ENCODE measurements at places on chromosomes 4 and X. TPM values are rescaled to one million over a fixed set of nuclear protein-coding genes. Genes with fewer than 3 reads are reported as not detected.

- no peak for DNase-seq
Observed at GRCh38 chr4:147643616-147644015, 26.4 kb downstream of the TMEM184C start.

The H2BW2 gene
- total RNA-seq, result not detected

The DCAF8L2 gene
- total RNA-seq, result not detected

The TKTL2 gene
- not detected for total RNA-seq

- DNase-seq, result peak; percentile 37
Observed at GRCh38 chr4:118757761-118758251, 72.6 kb downstream of the METTL14 start.

GRCh38 chr4:6546681-6547447 is 28.1 kb upstream of the MAN2B2 start:
- peak; percentile 9 for DNase-seq

DNA sequence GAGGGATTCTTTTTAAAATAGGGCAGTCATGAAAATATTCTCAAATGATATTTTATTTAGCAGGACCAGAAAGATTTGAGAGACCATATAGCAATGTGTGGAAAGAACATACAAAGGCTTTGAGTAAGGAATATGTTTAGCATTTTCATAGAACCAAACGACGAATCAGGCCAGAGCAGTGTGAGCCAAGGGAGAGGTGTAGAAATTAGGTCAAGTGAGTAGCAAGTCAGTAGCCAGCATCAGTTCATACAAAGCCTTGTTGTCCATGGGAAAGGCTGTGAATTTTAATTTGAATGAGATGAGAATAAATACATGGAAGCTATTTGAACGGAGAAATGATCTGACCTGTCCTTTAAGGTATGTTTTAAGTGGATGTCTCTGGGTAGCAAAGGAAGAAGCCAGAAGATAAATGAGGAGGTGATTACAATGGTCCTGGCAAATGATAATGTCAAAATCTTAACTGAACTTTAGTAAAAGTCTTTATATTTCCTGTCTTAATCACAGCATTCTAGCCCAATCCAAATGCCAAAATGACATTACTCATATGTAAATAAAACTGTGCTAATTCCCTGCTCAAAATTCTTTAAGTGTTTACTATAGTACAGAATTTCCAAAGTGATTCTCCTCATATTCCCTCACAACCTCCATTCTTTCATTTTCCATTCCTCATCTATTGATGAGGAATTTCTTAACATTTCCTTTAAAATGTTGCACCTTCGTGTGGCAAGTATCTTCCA is 155.7 kb upstream of the SLIT2 start:
- no peak for DNase-seq

- no peak for DNase-seq
Observed at GRCh38 chrX:107673933-107674479, 45.7 kb downstream of the PRPS1 start.

DNA sequence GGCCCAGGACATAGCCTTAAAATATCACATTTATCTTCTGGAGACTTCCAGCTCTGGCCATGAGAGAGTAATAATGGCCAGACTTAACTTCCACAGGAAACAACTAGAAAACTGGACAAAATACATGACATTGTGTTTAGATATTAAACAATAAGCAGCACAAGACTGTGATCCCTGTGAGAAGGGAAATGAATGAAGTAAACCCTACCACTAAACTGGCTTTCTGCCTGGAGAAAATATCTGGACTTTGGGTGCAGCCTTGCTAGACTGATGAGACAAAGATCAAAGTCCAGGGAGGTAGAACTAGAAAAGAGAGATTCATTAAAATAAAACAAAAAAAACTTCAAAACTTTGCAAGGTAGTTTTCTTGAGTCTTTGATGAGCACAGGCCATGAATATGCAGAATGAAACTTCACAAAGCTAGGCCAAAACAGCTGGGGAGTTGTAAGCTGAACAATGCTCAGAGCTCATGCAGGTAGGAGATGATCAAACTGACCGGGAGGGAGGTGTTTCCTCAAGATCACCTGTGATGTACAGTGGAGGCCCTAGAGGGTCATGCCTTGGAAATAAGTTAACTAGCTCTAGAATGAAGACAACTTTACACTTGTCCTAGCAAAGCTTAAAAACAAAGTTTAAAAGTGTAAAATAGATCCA is 147.0 kb upstream of the SH3RF1 start:
- no peak for DNase-seq

- no peak for DNase-seq
Observed at GRCh38 chr4:88967883-88968331, 89.1 kb downstream of the FAM13A start.

GRCh38 chr4:174255786-174256185 is 27.7 kb downstream of the FBXO8 start:
- no peak for DNase-seq

DNA sequence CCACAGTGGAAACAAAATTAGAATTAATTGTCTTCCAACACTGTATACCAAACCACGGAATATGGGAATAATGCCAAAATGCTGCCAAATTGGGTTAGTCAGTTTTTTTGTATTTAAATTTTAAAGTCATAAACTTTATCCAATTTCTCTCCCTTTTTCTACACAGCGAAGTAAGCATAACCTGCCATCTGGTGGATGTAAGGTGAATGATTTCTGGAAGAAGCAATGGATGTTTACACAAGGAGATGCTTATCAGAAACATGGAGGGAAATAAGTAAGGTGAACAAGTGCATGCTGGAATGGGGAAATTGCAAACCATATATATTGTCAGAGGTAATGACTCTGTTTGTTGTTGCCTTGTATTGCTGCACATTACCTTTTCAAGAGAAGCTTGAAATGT is 691.9 kb downstream of the TECRL start:
- DNase-seq, result no peak

DNA sequence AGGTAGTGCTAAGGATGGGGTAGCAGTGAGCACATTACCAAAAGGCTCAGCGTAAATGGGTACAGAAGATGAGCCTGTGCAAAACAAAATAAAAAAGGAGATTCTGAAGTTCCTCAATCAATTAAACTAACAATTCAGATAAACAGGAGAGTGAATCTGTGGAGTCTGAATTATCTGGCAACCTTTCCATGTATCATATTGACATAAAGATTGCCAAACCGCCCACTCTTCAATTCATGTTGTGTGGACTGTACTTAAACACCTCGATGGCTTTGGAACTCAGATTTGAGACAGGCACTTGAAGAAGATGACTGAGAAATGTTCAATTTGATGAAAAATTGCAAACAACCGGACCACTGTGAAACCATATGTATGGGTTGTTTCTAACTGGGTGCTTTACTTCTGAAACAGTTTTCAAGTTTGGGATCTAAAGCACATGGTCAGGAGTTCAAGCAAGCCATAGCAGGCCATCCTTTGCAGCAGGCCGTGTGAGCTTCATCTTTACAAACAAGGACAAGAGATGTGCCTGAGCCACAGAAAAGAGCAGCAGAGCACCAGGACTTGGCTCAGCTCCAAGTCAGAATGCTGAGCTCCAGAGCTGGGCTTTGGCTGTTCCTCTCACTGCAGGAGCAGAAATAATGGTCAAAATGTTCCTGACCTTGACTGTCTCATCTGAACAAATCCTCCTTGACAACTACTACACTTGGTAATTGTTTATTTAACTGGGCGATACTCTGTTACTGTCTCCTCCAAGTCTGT is 108.1 kb downstream of the MGST2 start:
- DNase-seq, result no peak

GRCh38 chr4:99715286-99715685 is 57.7 kb upstream of the C4orf54 start:
- no peak for DNase-seq

DNA sequence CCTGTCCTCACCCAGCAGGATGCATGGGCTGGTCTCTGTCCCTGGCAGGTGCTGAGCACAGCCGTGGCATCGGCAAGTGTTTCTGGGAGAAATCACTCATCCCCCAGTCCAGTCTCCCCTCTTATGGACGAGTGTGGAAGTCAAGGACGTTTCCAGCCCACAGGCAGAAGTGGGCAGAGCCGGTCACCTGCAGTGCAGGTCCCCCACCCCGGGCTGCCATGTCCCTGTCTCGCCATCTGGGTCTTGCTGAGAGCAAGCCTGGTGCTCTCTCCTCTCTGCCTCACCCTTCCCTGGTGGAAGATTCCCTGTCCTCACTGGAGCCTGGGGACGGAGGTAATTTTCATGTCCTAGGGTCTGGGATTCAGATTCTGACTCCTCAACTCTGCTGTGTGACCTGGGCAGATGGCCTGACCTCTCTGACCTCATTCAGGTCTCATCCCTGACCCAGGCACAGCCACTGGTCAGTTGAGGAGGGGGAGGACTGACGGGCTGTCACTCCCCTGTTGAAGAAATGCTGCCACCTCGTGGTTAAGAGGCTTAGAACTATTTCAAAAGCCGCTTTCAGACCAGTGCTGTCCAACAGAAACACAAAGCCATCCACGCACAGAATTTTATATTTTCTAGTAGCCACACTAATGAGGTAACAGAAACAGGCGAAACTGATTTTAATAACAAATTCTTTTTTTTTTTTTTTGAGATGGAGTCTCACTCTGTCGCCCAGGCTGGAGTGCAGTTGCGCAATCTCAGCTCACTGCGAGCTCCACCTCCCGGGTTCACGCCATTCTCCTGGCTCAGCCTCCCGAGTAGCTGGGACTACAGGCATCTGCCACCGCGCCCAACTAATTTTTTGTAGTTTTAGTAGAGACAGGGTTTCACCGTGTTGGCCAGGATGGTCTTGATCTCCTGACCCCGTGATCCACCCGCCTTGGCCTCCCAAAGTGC is 1.8 kb downstream of the CPZ start:
- DNase-seq, result peak; percentile 72

DNA sequence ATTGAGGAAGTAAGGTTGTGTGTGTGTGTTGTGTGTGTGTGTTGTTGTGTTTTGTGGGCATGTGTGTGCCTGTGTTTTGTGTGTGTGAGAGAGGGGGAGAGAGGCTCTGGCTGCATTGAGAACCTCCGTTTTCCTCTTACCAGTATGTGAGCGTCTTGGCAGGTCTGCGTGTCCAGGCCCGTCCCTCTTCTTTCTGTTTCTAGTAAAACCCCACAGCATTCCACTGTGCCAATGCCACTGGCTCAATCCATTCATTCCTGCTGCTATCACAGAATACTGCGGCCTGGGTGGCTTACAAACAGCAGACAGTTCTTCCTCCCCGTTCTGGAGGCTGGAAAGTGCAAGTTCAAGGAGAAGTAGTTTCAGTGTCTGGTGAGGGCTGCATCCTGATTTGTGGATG is 15.5 kb upstream of the HTRA3 start:
- no peak for DNase-seq

GRCh38 chr4:146443525-146443924 is 78.2 kb downstream of the SLC10A7 start:
- no peak for DNase-seq

- DNase-seq, result no peak
Observed at GRCh38 chr4:123017078-123017477, 94.7 kb upstream of the NUDT6 start.

- no peak for DNase-seq
Observed at GRCh38 chr4:38572793-38573192, 91.2 kb upstream of the KLF3 start.

DNA sequence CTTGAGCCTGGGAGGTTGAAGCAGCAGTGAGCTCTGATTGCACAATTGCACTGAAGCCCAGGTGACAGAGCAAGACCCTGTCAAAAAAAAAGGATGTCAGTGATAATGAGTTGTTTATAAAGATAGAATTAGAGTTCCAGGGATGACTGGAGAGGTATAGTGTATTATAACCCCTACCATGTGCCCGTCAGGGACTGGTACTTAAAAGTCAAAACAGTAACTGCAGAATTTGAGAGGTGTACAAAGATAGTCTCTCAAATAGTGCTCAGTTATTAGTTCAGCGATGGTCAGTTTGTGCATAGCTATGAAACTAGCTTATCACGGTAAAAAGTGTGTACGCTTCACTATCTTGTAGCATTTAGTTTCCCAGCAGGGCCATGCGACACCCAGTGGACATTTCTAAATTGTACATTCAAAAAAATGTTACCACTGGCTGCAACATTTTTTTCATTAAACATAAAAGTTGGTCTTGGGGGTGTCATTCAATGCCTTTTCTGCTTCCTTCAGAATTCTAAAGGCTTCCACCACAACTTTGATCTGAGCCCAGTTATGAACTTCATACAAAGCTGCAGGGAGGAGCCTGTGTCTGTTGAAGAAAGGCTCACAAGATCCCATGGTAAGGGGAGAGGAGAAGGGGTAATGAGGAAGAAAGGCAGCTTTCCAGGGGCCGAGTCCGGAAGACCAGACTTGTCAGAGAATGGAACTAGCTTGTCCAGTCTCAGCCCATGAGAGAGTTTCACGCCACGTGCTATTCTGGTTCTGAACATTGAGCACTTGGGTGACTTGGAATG is 9.2 kb upstream of the GYG2 start:
- DNase-seq, result peak; percentile 6

DNA sequence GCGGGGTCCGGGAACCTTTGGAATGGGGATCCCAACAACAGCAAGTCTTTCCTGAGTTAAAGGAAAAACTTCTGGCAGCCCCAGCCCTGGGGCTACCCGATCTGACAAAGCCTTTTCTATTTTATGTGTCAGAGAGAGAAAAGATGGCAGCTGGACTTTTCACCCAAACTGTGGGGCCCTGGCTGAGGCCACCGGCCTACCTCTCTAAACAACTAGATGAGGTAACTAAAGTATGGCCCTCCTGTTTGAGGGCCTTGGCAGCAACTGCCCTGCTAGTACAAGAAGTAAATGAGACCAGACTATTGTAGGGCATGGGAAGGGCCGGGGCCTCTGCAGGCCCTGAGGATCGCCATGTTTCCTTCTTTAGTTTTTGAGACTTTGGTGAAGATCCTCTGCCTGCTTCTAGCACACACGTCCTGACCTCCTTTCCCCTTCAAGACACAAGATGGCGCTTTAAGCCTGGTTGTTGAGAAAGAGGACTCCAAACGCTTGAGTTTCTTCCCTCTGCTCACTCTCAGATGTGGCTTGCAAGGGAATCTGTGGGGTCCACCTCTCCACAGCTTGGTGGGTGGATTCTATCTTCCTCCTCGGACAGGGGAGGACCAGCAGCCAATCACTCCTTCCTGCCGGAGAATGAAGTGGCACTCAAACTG is 18.5 kb upstream of the DRD5 start:
- peak; percentile 37 for DNase-seq

- DNase-seq, result no peak
Observed at GRCh38 chr4:34512616-34513015, 1731.7 kb downstream of the ARAP2 start.

DNA sequence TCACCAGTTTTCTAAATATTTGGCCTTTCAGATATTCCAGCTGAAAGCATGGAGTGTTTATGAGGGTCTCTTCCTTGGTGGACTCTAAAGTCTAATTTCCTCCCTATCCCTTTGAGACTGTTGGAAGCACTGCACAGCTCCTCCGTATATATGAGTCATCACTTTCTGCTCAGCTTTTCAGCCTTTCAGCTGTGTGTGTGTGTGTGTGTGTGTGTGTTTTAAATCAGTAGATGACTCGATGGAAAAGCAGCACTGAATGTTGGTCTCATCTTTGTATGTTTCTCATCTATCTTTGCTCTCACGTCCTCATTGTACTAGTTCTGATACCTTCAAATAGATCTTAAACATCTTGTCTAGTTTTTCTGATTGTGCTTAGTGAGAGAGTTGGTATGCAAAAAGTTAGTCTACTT is 81.6 kb downstream of the ZFX start:
- DNase-seq, result peak; percentile 58

- DNase-seq, result no peak
Observed at GRCh38 chr4:54819034-54819433, 161.3 kb downstream of the KIT start.

- no peak for DNase-seq
Observed at GRCh38 chrX:148552775-148553174, 52.4 kb downstream of the AFF2 start.

GRCh38 chr4:152104356-152104755 is 343.5 kb upstream of the GATB start:
- DNase-seq, result no peak

The EPGN gene
- total RNA-seq, result 1.5 TPM

GRCh38 chr4:71444395-71444794 is 105.6 kb downstream of the SLC4A4 start:
- DNase-seq, result no peak

Data from HFFc6 (cell line).